ENCODE measurements at places on chromosomes 3 and 15.

DNA sequence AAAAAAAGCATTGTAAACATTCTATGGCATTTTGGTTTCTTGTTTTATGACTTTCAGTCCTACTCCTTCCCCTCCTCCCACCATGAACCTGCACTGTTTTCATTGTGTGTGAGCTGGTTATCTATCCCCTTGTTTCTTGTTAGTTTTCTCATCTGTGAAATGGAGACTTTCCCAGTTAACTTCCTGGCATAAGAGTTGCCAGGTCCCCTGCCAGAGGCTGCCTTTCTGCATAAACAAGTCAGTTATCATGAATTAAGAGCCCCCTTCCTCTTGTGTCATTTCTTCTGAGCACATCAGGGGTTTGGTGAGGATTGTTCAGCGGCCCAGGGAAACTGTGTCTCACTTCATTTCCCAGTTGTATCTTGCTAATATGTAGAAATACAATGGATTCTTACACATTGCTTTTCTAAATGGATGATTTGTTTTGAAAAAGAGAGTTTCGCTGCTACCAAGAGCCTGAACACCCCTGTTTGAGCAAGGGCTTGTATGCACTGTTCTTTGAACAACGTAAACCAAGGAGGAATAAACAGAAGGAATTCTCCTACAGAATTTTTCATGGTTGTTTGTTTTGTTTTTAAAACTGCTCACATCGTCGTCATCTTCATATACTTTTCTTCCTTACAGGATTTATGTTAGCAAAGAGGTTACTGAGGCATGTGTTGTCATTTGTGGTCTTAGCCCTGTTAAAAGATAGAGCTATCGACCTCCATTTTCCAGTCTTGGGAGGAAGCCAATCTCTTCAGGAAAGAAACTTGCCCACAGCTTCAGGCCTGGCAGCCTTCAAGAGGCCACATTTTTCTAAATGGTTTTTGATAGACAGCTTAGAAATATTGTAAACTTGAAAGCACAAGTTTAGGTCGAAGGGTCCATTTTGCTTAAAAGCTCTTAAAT is 144.6 kb upstream of the IL12A start:
- DNase-seq: no peak

DNA sequence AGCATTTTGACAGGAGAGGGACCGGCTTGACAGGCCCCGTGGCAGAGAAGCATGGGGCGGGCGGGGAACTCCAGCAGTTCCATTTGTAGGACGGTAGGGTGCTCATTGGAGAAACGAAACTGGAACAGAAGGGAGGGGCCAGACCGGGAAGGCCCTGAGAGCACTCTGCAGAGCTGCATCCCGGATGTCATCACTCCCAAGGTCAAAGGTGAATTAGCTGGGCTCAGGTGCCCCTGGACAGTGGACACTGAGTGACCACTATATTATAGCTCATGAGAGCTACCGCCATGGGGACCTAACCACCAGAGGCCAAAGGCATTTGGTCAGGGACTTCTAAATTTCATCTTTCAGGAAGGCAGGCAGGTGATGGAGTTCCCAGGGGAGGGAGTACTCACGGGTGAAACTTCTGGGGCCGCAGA is 7.3 kb downstream of the CSRNP1 start:
- no peak for DNase-seq

DNA sequence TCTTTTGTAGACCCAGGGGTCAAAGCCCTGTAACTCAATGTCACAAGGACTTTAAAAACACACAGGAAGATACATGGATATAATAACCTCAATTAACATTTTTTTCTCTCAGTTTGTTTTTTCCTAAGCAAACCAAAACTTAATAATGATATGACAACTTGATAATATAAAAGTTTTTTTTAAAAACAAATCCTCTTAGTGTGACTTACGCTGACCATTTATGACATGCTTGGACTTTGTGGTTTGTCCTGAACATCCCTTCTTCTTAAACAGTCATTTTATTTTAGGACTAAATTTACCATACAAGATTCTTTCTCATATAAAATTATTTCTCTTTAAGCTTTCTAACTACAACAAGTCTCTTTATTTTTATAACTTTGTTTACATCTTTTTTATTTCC is 25.4 kb upstream of the FAM3D start:
- no peak for DNase-seq

DNA sequence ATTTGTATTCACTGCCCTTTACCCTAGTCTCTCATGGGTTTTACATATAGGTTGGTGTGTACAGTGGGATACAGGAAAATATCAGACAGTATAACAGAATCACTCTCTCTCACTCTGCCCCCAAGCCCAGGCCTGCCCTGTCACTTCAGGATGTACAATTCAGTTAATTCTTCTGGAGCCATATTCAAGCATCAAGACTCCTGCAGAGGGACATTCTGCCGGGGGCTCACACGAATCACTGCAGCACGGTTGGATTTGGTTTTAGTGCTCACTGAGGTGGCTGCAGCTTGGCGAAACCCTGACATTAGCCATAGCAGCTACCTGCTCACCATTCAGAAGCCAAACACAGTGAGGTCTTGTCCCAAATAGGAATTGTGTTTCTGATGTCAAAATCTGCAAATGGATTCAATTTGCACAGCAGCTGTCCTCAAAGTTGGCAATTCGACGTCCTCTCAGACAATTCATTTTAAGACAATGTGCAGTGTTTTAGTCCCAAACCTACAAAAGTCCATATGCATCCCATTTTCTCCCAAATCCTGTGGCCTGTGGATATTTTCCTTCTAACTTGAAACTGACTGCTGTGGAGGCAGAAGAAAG is 82.9 kb downstream of the CHSY1 start:
- no peak for DNase-seq

GRCh38 chr3:13141991-13142412 is 68.8 kb upstream of the IQSEC1 start:
- DNase-seq: peak; percentile 22

DNA sequence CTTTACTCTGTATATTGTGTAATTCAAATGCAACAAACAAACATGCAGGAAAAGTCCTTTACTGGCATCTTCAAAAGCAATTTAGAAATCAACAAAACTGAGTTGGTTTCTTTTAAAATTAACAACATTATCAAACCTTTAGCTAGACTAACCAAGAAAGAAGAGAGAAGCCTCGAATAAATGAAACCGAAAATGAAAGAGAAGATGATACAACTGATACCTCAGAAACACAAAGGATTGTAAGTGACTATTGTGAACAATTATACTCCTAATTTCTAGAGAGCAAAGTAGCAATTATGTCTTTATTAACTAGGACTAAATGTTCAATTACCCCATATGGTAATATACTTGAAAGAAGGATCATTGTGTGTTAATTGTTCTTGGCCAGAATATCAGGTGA is 49.2 kb upstream of the P3H2 start:
- DNase-seq: no peak

DNA sequence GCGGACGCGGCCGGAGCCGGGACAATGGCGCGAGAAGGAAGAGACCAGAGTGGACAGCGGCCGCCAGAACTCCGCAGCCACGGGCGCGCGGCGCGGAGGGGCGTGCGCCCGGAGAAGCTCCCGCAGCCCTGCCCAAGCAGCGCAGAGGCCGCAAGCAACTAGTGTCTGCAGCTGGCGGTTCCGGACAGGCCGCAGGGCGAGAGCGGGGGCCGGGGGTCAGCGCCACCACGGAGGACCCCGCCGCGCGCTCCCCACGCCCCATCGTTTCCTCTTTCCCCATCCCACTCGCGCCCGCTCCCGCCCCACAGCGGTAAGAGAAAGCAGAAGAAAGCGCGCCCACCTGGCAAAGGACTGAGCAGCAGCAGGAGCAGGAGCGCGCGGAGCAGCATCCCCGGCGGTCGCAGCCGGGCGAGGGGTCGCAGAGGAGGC is 440 bp downstream of the PRTG start:
- peak; percentile 59 for DNase-seq

GRCh38 chr3:42205800-42206514 is 60.0 kb downstream of the CCK start:
- DNase-seq: no peak

DNA sequence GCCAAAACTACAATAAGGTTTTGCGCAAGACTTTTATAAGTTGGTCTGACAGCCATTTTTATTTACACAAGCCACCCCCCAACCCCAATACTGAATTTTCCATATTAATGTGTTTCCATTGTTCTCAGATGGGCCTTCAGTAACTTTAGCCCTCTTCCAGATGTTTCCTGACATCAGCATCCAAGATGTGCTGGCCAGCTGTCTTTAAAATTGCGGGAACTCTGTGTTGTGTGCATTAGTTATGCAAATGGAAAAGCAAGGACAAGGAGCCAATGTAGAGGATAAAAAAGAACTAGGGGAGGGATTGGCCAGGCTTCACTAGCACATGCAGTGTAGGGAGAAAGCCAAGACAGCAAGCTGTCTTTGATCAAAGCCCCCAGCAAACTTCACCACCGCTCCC is 45.4 kb downstream of the COMMD2 start:
- no peak for DNase-seq

- DNase-seq: no peak
Measured at GRCh38 chr3:99747915-99748314, 69.7 kb upstream of the CMSS1 start.

GRCh38 chr3:170517242-170517945 is 68.5 kb downstream of the SLC7A14 start:
- no peak for DNase-seq

DNA sequence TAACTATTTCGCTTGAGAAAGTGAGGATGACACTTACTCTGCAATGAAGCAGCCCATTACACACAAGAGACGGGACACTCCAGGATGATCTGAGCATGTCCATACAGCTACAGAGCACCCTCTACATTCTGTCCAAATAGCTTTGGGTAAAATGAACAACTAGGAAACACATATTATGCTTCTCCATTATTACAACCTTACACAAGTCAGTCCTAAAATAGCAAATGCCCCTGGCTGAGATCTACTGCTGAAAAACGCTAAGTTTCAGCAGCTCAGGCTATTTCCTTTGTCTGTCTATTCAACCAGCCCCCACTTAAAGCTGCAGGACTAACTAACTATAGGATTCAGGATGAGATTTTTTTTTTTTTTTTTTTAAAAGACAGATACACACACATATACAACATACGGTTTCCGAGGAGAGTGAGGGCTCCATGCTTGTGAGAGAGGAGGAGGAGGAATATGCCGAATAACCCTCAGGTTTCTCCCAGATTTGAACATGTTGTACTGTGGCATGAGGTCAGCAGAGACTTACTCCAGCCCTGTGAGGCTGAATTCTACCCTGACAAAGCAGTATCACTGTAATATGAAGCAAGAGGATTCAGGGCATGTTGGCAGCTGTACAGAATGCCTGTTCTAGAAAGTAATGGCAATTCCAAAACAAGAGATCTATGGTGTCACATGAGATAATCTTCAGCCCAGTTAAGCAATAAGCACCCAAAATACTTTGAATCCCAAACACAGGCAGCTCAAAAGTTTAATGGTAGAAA is 117.3 kb upstream of the PLXND1 start:
- no peak for DNase-seq

DNA sequence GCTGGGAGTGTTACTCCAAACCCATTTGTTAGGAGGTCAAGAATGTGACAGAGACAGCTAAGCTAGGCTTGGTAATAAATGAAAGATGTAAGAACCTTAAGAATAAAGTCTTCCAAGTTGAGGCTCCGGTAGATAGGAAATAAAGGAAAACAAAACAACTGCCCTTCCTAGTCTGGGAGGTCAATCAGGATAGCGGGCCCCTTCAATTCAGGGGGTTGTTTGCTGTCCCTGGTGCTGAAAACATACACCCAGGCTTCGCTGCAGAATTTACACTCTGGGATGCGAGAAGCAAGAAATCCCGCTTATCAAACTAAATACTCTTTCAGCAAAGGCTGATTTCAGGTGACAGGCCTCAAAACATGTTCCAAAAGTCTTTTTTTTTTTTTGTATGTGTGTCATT is 393.4 kb downstream of the NTRK3 start:
- DNase-seq: no peak

DNA sequence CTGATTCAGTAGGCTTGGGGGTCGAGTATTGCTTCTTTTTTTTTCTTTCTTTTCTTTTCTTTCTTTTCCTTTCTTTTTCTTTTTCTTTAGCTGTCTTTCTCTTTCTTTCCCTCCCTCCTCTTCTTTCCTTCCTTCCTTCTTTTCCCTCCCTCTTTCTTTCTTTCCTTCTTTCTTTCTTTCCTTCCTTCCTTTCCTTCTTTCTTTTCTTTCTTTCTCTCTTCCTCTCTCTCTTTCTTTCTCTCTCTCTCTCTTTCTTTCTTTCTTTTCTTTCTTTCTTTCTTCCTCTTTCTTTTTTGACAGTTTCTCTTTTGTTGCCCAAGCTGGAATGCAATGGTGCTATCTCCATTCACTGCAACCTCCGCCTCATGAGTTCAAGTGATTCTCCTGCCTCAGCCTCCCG is 36.0 kb downstream of the TM4SF4 start:
- DNase-seq: no peak

DNA sequence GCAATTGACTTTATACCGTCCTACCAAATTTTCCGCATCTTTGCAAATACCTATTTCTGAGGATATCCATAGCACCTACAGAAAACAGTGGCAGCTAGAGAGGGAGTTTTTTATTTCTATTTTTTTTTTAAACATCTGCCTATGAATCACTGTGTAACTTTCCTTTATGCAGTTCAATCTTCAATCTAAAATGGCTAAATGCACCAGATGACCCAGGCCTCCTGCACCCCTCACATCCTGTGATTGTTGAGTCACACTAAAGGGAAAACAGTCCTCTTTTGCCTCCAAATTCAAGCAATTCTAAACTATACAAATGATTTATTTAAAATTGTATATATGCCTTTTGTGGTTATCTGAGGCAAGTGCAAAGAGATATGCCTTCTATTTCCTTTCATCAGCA is 20.1 kb upstream of the BCL6 start:
- DNase-seq: no peak

DNA sequence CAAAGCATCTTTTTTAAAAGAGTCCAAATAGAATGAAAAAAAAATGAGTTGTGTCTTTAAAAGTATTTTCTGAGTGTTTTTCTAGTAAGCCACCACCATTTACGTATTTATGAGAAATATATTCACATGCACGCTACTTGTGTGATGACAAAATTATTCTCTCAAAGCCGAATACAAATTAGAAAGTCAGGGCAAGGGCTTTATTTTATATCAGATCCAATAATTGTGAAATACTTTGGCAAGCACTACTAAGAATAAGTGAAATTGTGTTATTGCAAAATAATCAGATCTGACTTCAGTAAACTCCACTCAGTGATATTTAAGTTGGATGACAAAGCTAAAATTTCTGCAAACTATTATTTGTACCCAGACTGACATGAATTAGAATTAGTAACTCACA is 589.3 kb upstream of the KCNMB2 start:
- DNase-seq: no peak

GRCh38 chr15:85960381-85960780 is 119.3 kb upstream of the AGBL1 start:
- no peak for DNase-seq

- no peak for DNase-seq
Measured at GRCh38 chr3:162337630-162338029, 841.0 kb downstream of the OTOL1 start.

DNA sequence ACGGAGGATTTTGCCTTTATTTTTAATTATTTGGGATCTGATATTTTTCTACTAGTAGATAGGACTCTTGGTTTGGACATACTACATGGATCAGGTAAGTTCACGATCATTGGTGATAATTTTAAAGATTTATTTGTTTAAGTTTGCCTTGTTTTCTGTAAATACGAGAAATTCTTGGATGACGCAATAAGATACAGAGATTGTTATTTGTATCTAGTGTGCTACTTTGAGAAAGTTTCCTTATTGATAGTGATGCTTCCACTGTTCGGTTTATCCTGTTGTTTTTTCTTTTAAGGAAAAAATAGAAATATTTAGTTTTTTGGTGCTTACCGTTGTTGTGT is 577 bp downstream of the CHD2 start:
- DNase-seq: no peak

- DNase-seq: no peak
Measured at GRCh38 chr15:59688423-59688781, 718 bp downstream of the BNIP2 start.

GRCh38 chr15:77495838-77496596 is 75.3 kb downstream of the HMG20A start:
- no peak for DNase-seq

All from T1000 (cell line).